Fibroblast of villous mesenchyme (primary cell): ENCODE measurements at places on chromosomes 1 and 21.
A peak's percentile ranks its signal among the peaks of the same experiment; 100 is the strongest.

DNA sequence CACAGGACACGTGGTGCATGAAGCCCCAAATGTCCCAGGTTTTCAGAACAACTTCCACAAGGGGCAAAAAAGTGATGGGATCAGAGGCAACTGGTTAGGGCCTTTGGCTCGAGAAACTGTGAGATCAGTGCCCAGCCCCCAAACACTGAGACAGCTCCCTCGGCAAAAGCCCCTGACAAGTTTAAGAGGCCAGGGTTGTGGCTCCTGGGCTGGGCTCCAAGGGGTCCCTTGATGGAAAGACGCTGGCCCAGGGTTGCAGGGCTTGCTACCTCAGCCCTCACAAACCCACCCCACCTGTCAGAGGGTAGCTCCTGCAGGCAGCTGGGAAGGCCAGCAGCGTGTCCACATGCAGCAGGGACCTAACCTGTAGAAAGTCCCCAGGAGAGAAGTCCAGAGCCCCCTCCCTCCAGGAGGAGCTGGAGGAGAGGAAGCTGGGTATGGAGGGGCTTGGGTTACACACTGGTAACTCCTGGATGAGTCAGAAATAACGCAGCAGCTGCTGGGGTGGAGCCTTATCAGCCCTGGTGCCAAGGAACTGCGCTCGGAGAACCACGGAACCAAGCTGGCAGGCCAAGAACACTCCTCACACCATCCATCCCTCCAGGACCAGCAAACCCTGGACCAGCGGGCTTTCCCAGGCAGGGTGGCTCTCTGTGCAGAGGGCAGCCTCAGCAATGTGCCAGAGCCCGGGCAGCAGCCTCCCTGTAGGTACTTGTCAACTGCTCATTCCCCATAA lies 37.5 kb downstream of the CTNNBIP1 start:
- DNase-seq, result no peak

DNA sequence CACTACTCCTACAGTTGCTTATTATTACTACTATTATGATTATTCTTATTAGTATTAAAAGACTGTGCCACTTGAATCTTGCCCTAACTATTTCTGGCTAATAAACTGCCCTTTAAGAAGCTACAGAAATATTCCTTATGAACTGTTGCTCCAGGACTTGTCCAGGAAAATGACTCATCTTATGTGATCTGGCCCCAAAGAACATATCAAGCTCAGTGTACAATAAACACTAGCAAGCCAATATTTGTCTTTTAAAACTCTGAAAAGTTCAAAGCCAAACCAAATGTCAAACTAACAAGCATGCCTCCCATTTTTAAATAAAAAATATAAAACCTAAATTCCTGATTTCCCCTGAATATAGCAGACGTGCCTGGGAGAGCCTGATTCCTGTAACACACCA lies 88.7 kb upstream of the SIM2 start:
- DNase-seq, result peak; percentile 10

GRCh38 chr1:174072581-174072980 lies 50.4 kb upstream of the RC3H1 start:
- peak; percentile 80 for DNase-seq

GRCh38 chr21:20902511-20902910 lies 95.7 kb upstream of the NCAM2 start:
- DNase-seq, result no peak

GRCh38 chr1:207808322-207808705 lies 56.5 kb downstream of the CD46 start:
- DNase-seq, result no peak

- DNase-seq, result peak; percentile 53
Observed at GRCh38 chr1:204791453-204792353, 79.0 kb upstream of the NFASC start.

DNA sequence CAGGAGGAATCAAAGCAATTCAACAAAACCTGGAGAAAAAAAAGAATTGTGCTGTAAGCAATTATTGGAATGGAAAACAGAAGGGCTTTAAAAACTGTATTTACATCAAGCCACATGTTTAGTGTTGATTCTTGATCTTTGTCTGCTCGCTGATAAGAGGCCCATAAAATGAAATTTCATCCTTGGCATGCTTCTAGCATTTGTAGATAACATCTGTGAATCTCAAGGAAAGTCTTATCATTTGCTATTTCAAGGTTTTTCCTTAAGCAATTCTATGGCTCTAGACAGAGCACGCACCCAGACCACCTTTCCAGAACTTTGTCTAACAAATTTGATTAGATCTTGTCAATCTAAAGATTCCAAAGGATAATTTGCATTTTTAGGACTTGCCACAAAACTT lies 181.0 kb upstream of the FGGY start:
- DNase-seq, result peak; percentile 65

DNA sequence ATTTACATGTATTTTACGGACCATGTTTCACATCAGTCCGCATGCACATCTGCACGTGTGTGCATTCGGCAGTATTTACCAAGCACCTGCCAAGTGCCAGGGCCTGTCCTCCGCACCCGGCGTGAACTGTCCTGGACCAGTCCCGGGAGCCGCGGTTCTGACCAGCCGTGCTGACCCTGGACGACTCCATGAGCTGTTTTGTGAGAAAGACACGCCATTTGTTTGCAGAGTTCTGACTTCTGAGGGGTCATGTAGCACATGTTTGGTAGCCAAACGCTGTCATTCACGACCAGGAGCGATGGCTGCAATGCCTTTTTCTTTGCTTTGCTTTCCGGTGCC lies 3.3 kb upstream of the OLIG2 start:
- DNase-seq, result no peak

DNA sequence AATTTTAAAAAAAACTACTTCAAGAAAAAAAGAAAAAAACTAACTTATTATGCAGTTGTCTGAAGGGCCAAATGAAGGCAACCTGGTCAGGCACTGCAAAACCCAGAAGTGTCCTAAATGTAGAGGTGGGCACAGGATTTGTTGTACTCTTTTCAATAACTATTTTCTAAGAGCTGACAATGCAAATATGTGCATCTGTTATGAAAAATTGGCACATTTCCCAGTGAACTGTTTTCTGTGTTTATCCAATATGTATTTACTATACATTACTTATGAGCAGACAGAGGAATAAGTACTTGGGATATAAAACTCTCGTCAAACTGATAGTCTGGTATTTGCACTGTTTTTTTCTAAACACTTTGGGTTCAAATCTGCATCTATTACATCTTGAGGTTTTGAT lies 188.0 kb upstream of the C21orf91 start:
- no peak for DNase-seq

DNA sequence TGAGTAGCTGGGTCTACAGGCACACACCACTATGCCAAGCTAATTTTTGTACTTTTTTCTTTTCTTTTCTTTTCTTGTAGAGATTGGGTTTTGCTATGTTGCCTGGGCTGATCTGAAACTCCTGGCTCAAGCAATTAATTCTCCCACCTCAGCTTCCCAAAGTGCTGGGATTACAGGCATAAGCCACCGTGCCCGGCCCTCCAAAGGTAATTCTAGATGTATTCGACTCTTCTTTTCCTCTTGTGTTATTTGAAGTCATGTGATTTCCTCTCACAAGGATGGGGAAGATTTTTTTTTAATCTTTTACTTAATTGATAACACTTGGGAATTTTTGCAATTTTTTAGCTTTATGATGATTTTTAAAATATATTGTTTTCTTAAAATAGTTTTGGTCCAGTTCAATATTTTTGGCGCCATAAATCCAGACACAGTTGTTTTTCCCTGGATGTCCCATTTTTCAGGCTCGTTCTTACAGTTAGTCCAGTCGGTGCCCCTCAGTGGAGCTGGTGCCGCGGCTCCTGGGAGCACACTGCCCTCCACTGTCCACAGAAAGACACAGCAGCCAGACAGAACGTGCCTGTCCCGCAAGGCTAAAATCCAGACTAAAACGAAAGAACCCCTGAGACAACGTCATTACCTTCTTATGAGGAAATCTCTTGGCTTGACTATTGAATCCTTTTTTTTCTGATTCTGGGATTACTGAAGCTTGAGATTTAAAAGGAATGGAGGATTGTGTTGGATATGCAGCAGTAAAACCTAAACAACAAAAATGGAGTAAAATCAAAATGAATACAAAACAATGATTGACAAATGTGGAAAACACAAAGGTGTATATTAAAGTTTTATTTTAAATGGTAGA lies 22.4 kb downstream of the STPG1 start:
- DNase-seq, result peak; percentile 91

DNA sequence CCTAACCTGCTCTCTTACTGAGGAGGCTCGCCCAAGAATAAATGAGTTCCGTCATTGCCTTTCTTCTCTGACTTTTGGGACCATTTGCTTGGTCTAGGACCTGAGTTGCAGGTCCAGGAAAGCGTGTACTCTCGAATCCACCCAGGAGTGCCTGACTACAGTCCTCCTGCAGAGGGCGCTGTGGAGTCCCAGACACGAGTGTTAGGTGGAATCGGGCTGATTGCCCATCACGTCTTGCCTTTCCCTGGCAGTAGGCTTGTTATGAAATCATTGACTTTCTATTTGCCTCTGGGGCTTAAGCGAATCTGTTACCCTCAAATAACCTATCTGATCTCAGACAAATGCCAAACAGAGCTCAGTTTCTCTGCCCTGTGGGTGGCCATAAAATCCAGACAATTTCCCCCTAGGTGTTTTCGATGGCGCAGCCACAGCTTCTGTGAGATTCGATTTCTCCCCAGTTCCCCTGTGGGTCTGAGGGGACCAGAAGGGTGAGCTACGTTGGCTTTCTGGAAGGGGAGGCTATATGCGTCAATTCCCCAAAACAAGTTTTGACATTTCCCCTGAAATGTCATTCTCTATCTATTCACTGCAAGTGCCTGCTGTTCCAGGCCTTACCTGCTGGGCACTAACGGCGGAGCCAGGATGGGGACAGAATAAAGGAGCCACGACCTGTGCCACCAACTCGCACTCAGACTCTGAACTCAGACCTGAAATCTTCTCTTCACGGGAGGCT lies at the start of gene IL20:
IL20 (plus strand) TSS at position 685 of the 733 bp plus-strand sequence. CDS start 230 bp downstream, outside the sequence.
- peak; percentile 89 for DNase-seq

GRCh38 chr1:47675721-47676120 lies 237.9 kb downstream of the FOXD2 start:
- DNase-seq, result no peak

DNA sequence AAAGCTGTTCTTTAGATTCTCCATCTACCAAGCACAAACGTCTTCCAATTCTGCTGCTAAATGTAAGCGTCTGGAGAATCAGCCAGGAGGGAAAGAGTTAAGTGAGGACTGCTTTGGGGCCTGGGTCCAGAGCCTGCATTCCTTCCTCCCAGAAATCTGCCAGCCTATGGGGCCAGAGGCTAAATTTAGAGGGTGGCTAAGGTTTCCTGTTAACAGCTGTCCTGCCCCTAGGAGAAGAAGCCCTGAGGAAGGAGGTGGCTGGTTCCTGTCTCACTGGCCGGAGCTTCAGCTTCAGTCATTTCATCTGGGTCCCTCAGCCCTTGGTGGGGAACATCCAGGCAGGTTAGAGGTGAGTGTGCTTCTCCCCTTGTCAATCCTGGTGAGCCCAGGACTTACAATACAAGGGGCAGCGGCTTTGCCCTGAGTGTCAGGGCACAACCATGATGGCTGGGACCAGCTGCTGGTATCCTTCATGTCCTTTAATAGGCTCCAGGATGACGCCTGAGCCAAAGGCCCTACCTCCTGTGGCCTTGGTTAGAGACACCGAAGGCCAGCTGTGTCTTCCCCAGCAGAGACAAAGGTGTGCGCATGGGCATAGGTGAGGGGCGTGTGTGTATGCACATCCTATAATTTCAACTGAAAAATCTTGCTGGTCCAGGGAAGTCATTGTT lies at the start of gene STYXL2:
STYXL2 (plus strand) TSS at position 230 of the 671 bp plus-strand sequence. CDS start 775 bp downstream, outside the sequence.
- DNase-seq, result no peak
